H1 (cell line): ENCODE measurements at places on chromosomes 7 and 10. TPM values are rescaled to one million over a fixed set of nuclear protein-coding genes. Genes with fewer than 3 reads are reported as not detected.

GRCh38 chr7:4123823-4124222 lies 558.3 kb upstream of the FOXK1 start:
- H3K4me3 ChIP-seq = no peak overlapping the region
- H3K4me1 ChIP-seq = peaks cover 2% of the 10 kb centered on the region
- DNase-seq = no peak
- no peaks in the 10 kb centered on the region for H3K27me3 ChIP-seq

DNA sequence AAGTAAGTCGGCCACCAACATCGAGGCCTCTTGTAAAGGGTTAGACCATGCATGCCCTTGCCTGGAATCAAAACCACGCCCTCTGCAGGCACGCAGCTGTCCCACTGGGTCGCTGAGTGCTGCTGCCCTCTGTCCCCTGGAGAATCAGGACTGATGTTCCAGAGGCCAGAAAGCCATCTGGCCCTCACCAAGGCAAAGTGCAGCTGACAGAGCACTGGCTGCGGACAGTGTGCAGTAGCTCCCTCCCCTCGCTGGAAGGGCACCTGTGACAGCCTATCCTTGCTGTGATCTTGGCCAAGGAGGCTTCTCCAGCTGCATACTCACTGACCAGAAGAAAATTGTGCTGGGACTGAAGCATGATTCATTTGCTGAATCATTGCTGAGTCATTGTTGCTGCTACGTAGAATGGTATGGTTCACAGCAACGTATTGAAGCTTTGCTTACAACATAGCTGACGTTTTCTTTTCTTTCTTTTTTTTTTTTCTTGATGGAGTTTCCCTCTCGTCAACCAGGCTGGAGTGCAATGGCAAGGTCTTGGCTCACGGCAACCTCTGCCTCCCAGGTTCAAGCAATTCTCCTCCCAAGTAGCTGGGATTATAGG lies 30.4 kb downstream of the DDC start:
- no peak for DNase-seq
- no peak overlapping the region for H3K4me3 ChIP-seq
- H3K27ac ChIP-seq = no peak overlapping the region
- H3K27me3 ChIP-seq = no peaks in the 10 kb centered on the region
- H3K36me3 ChIP-seq = no peaks in the 10 kb centered on the region

GRCh38 chr10:60397792-60398191 lies 8.1 kb upstream of the ANK3 start:
- H3K4me3 ChIP-seq = no peak overlapping the region
- DNase-seq = no peak
- H3K36me3 ChIP-seq = no peaks in the 10 kb centered on the region
- no peaks in the 10 kb centered on the region for H3K27me3 ChIP-seq
- H3K27ac ChIP-seq = no peak overlapping the region

DNA sequence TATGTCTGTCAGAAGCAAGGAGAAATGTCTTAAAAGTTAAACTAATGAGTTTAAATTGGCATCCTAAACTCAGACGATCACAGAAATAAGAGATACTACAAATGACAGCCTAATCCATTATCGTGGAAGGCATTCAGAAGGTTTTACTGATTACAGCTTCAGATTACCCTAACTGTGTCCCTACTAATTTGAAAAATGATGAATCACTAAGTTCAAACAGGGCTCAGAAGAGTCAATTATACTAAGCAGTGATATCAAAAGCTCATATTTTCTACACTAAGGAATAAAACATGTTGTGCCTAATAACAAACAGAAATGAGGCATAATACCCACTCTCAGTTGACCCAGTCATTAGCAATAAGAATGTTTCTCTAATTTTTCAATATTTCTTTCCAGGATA lies 152.0 kb upstream of the NRBF2 start:
- no peak overlapping the region for H3K27ac ChIP-seq
- H3K4me3 ChIP-seq = no peak overlapping the region
- no peaks in the 10 kb centered on the region for H3K27me3 ChIP-seq
- no peaks in the 10 kb centered on the region; the same call in 1 of the 2 replicates for H3K4me1 ChIP-seq
- no peaks in the 10 kb centered on the region for H3K36me3 ChIP-seq
- no peak for DNase-seq

- no peak overlapping the region for H3K27ac ChIP-seq
- no peaks in the 10 kb centered on the region for H3K36me3 ChIP-seq
- DNase-seq = no peak
- no peaks in the 10 kb centered on the region for H3K4me1 ChIP-seq
These were observed 374.0 kb downstream of the CALN1 start for GRCh38 chr7:72038022-72038732.

GRCh38 chr7:40301486-40302068 lies 166.8 kb downstream of the SUGCT start:
- no peaks in the 10 kb centered on the region for H3K27me3 ChIP-seq
- no peaks in the 10 kb centered on the region for H3K4me1 ChIP-seq
- no peak overlapping the region for H3K4me3 ChIP-seq
- DNase-seq = no peak
- no peaks in the 10 kb centered on the region for H3K36me3 ChIP-seq

- no peak overlapping the region for H3K4me3 ChIP-seq
- H3K27ac ChIP-seq = no peak overlapping the region
- H3K4me1 ChIP-seq = peaks cover 1% of the 10 kb centered on the region; the same call in 1 of the 2 replicates
- DNase-seq = no peak
These were observed 139.0 kb downstream of the ELFN1 start for GRCh38 chr7:1809070-1809469.

DNA sequence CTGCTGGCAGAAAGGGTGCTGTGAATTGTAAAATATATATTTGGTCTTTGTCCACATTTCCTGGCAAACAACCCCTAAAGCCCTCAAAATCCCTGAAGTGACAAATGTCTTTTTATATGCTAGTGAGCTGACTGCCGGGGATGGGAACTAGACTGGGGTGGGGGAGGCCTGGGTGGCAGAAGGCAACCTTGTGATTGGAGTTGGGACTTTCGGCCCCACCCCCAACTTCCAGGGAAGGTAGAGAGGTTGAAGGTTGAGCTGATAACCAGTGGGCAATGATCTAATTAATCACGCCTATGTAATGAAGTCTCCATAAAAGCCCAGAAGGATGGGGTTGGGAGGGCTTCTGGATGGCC lies 2.7 kb downstream of the EPHA1 start:
- no peaks in the 10 kb centered on the region for H3K27me3 ChIP-seq
- H3K4me3 ChIP-seq = no peak overlapping the region
- peaks cover 36% of the 10 kb centered on the region for H3K4me1 ChIP-seq
- H3K27ac ChIP-seq = no peak overlapping the region
- DNase-seq = peak; percentile 60
- H3K36me3 ChIP-seq = peaks cover 16% of the 10 kb centered on the region

GRCh38 chr7:15688911-15689310 lies 2.4 kb upstream of the MEOX2 start:
- peaks cover 25% of the 10 kb centered on the region for H3K4me1 ChIP-seq
- H3K27me3 ChIP-seq = peaks cover 40% of the 10 kb centered on the region
- no peak overlapping the region for H3K27ac ChIP-seq
- no peak for DNase-seq

The GNAT3 gene
- not detected in 2 replicates for total RNA-seq

The CUBN gene
- total RNA-seq = 0.04 TPM in 2 replicates

The TRUB1 gene
- 21.2 and 22.2 TPM in 2 replicates for total RNA-seq

The LIPF gene
- total RNA-seq = not detected in 2 replicates

The DDC gene
- total RNA-seq = not detected in 2 replicates
